ENCODE measurements at places on chromosomes 16 and 17. TPM values are rescaled to one million over a fixed set of nuclear protein-coding genes. Genes with fewer than 3 reads are reported as not detected.

Gene ZKSCAN2
- total RNA-seq = 5.3 TPM

Gene DPEP2
- 0.83 TPM for total RNA-seq

Gene NKD1
- 3.5 TPM for total RNA-seq

- no peak for DNase-seq
Measured at GRCh38 chr17:28970879-28971278, 19.6 kb upstream of the PHF12 start.

- peak; percentile 88 for DNase-seq
Measured at GRCh38 chr17:45218895-45219661, 2.6 kb upstream of the FMNL1 start.

GRCh38 chr16:30660424-30661261 is 2.4 kb downstream of the FBRS start:
- DNase-seq = no peak

- DNase-seq = no peak
Measured at GRCh38 chr17:57640079-57640478, 105.0 kb downstream of the CCDC182 start.

GRCh38 chr16:86314402-86315025 is 195.8 kb upstream of the FOXF1 start:
- DNase-seq = no peak

GRCh38 chr17:27469256-27469655 is 13.0 kb downstream of the KSR1 start:
- no peak for DNase-seq

Measured in uterus (tissue), 4 donors.